ENCODE measurements at places on chromosomes 12 and 14.

- no peak for DNase-seq
Observed at GRCh38 chr14:58100735-58101368, 51.2 kb downstream of the ARMH4 start.

- no peak for DNase-seq
Observed at GRCh38 chr12:53495903-53496751, 3.1 kb downstream of the MAP3K12 start.

- no peak for DNase-seq
Observed at GRCh38 chr14:35045798-35046047, 349 bp upstream of the FAM177A1 start.

DNA sequence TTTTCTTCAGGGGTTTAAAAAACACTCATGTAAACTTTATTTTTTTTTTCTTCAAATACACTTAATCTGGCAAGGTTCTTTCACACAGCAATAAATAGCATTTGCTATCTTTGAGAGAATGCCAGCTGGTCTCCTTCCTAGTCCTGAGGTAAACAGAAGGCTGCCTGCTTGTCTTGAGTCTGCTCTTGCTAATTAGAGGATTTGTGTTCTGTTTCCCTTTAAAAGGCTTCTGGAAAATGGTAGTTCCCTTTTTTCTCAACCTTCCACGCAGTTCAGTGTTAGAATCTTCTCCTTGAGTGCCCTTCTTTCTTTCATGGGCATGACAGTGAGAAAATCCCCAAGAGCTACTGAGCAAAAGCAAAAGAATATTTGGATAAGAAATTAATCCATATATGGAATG, 92.3 kb upstream of the DCN start:
- no peak for DNase-seq

DNA sequence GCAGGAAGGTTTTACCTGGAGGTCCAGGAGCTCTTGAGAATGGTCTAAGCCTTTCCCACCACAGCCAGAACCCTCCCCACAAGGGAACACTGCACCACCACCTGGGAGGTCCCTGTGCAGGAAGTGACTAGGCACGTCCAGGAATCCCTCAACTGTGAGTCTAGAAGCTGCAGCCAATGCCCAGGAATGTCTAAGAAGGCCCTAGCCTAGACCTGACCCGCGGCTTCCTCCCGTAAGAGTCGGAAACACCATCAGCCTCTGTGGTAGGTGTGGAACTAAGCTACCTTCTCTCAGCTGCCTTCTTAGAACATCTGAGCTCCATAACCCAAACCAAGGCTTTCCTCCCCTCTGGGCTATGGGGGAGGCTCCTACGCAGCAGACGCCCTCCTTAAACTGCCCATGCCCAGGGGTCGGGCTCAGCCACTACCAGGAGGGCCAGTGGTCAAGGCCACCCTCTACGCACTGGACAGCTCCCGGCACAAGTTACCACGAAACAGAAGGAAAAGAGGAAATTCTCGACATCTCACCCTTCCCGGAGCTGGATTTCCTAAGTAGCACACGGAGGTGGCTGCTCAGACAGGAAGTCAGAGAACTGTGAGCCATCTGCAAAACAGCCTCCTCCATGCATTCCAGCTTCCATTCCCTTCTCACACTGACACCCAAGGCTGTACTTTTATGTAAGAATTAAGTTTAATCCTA, 25.5 kb downstream of the ZFYVE21 start:
- DNase-seq = no peak

GRCh38 chr12:13536219-13536910, 339.8 kb downstream of the EMP1 start:
- DNase-seq = no peak
